ENCODE measurements at places on chromosomes 1 and 21.
A peak's percentile ranks its signal among the peaks of the same experiment; 100 is the strongest.

- no peaks in the 10 kb centered on the region for H3K4me1 ChIP-seq
- no peaks in the 10 kb centered on the region for H3K36me3 ChIP-seq
- no peak overlapping the region for H3K27ac ChIP-seq
- H3K27me3 ChIP-seq: peaks cover 12% of the 10 kb centered on the region
- H3K4me3 ChIP-seq: no peak overlapping the region
Measured at GRCh38 chr1:47491341-47491753, 53.5 kb downstream of the FOXD2 start.

- H3K27me3 ChIP-seq: no peaks in the 10 kb centered on the region
- H3K4me1 ChIP-seq: no peaks in the 10 kb centered on the region
- peak overlapping the region; percentile 76 for H3K27ac ChIP-seq
Measured at GRCh38 chr21:46410516-46410915, 48.2 kb upstream of the DIP2A start.

GRCh38 chr1:34686531-34686930 lies 68.3 kb upstream of the GJB5 start:
- no peaks in the 10 kb centered on the region for H3K36me3 ChIP-seq
- H3K27me3 ChIP-seq: peaks cover 37% of the 10 kb centered on the region
- no peak overlapping the region for H3K4me3 ChIP-seq
- H3K4me1 ChIP-seq: no peaks in the 10 kb centered on the region
- H3K27ac ChIP-seq: no peak overlapping the region
- DNase-seq: no peak

- H3K36me3 ChIP-seq: no peaks in the 10 kb centered on the region
- DNase-seq: no peak
- H3K27me3 ChIP-seq: no peaks in the 10 kb centered on the region
- H3K27ac ChIP-seq: no peak overlapping the region
- H3K4me1 ChIP-seq: peaks cover 24% of the 10 kb centered on the region
Measured at GRCh38 chr1:1550591-1551432, 10.4 kb upstream of the TMEM240 start.

DNA sequence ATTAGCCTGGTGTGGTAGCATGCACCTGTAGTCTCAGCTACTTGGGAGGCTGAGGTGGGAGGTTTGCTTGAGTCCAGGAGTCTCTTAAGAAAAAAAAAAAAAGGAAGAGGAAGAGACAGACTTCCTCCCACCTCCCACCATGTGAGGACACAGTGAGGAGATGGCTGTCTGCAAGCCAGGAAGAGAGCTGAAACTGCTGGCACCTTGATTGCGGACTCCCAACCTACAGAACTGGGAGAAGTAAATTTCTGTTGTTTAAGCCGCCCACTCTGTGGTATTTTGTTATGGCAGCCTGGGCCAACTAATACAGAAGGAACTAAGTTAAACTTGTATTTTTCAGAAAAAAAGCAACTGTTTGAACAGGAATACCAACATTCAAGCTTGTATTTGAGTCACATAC lies 21.7 kb downstream of the DOP1B start:
- no peak overlapping the region for H3K4me3 ChIP-seq
- no peaks in the 10 kb centered on the region for H3K27me3 ChIP-seq

Measured in naive B cell (primary cell).